HAP-1 (cell line): ENCODE measurements at places on chromosomes 12 and 14.

DNA sequence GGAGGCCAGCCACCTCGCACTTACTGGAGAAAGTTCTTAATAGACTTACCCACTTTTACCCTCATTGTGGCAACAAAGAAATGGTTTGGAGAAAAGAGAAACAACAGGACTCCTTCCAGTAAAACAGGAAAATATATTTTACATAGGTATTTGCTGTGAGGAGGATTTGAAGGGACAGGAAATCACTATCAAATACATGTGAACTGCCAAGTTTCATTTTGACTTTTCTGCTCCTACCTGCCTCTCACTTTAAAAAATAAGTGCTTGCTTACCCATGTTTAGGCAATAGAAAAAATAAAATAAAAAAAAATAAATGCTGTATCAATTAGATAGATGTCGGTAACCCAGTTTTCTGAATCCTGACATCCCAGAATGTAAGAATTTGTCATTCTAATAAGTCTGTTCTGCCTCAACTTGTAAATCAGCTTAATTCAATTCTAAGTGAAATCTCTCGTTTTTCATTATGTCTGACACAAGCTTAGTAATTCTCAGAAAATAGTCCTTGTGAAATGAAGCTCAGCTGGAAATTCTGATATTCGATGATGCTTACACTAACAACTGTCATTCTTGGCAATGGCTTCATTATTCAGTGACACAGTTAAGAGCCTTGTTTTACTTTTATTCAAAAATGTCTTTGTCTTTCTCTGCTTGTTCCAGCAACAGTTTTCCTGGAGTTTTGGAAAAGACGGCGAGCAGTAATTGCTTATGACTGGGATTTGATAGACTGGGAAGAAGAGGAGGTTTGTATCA, 131.3 kb downstream of the SLC5A8 start:
- DNase-seq: no peak

- no peak for DNase-seq
These were observed 17.7 kb downstream of the DTD2 start for GRCh38 chr14:31439561-31439960.

GRCh38 chr12:41162461-41162860, 25.7 kb upstream of the PDZRN4 start:
- DNase-seq: no peak

GRCh38 chr14:23070262-23071129, 13.2 kb upstream of the CDH24 start:
- no peak for DNase-seq

DNA sequence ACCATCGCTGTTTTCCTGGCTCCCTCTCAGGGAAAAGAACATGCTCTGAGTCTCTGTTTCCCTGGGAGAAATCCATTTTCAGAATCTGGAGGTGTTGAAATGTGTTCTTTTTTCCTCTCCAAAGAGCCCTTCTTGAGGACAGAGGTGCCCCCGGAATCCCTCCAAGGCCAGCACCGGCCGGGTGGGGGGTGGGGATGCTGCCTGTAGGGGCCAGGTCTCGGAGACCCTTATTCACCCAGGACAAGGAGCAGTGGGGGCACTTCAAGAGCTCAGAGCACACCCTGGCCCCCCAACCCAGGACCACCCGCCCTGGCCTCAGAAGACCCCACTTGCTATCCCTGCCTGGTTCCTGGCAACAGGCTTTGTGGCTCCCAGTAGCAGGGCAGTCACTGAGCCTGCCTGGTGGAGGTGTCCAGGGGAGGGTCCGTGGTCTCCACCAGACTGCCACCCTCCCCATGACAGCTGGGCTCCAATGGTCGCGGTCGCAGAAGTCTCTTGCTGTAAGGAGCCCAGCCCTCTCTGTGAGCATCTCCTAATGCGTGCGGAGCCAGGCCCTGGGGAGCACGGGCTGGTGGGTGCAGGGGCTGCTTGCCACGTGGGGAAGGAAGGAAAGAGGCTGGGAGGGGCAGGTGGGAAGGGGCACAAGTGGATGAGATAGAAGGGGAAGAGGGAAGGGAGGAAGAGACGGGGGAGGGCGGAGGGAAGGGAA, 13.2 kb upstream of the DIO3 start:
- no peak for DNase-seq

DNA sequence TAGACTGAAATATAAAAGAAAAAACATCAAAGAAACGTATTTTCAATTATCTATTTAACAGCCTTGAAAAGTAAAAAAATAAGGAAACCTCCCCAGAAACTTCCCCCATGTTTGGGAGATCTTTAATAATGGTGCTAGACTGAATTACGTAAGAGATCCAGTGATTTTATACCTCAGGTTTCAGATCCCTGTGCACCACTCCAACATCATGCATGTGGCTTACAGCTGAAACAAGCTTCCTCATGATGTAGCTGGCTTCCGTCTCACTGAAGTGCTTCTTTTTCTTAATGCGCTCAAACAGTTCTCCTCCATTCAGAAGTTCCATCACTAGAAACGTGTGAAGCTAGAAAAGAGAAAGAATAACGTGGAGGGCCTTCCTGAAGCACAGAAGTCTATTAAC, 78.0 kb upstream of the TTC7B start:
- DNase-seq: no peak

DNA sequence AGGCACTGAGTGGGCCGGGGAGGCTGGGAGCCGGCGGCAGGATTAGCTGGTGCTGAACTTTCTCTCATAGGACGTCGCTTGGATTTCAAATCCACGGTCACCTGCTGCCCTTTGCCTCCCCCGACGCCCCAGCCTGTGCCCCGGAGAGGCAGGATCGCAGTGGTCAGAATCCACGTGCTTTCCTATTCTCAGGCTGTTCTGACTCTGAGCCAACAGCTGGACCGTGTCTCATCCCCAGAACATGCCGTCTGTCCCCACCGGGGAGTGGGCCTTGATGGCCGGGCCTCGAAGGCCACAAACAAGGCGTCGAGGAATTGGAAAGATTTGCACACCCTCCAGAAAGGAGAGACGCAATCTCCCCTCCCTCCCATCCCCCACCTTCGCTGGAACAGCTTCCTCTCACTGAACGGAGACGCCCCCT, 18.5 kb upstream of the MLXIP start:
- DNase-seq: no peak

DNA sequence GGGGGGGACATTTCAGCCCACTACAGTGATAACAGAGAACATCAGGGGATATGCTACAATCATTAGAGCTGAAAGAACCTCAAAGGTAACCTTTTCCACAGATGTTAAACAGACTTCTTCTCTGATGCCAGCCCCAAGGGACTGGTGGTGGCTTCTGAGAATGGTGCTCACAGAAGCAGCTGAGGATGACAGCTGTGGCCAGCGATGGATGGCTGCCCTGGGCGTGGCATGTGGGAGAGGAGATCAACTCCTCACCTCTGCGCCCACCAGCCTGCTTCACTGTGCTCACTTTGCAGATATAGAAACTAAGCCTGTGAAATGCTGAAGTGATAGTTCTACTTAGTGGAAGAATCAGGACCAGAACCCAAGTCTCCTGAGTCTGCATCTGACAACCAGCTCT, 33.0 kb downstream of the FOXN3 start:
- DNase-seq: no peak

- DNase-seq: peak; percentile 85
These were observed 103.9 kb upstream of the MYL2 start for GRCh38 chr12:111024205-111024801.

DNA sequence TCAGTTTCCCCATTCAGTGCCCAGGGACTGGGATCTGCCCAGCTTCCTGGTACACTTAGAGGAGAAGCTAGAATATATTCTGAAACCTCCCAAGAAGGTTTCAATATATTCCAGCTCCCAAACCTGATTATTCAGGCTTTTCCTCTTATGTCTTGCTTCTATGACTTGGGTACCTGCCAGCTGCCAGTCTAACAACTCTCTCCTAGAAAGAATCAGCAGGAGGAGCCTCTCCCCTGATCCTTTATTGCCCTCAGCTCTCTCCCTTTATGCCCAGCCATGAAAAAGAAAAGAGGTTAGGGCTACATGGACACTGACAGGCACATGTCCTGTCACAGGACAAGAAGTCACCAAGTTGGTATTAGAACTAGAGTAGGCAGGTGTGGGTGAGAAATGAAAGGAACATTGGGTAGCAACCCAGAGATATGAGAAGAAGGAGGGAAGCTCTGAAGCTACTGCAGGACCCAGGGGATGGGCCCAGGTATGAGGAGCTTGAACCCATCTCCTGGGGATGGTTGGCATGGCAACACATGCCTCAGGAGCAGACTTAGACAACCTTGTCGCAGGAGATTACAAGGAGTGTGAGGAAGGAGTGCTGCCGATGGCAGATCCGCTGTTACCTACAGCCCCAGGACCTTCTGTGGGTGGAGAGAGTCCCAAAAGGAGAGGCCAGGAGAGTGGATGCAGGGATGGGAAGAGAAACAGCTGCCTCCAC, 2.0 kb upstream of the CACNB3 start:
- DNase-seq: no peak

DNA sequence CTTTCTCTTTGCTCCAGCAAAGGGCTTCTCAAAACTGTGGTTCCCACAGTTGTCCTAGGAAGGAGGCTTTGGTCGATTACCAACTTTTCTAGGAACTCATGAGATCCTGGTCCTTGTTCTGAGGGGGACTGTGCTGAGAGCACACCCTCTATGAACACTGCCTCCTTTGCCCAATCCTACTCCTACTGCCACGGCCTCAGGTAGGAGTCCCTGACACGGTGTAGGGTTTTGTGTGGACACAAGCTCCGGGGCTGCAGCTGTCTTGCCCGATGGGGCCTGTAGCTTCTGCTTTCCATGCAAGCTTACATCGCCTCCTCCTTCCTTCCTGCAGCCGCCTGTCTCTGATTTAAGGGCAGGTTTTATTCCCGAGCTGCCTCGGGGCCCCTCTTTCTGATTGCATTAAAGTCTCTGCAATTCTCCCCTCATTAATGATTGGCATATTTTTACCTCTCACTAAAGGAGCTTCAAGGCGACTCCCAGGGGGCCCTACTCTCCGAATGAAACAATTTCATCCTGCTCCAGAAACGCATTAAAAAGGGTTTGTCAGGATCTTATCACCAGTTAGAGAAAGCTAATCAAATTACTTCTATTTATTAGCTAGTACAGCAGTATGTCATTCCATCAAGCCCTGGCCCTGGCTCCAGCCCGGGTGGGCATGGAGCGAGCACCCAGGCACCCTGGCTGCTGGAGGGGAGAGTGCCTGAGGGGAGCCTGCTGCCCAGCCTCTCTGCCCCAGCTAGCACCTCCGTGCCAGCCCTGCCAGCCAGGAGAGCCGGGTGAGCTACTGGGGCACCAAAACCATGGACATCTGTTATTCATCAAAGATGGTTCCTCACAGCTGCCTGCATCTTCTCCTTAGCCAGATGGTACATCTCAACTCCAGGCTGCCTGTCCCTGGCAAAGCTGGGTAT, 38.0 kb upstream of the ESRRB start:
- no peak for DNase-seq

DNA sequence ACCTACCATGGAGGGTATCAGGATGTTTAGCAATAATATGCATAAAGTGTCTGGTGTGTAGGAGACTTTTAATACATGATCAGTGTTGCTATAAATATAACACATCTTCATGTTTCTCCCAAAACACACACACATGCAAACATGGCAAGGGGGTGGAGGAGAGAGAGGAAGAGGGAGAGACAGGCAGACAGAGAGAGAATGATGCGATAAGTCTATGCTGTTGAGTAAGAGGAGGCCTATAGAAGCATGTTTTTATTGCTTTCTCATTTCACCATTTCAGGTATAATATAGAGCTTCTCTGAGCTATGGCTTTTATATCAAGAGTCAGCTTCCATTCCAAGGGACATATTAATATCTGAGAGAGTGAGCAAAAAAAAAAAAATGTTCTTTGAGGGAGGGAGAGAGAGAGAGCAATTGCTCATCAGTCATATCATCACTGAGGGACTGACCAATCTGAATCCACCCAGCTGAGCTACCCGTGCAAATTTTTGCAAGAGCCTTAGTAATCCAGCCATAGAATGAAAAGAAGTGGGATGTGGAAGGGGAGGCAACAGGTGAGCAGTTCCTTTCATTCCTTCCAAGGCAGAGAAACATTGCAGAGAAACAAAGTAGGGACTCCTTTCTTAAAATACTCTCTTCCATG, 54.8 kb upstream of the RASSF8 start:
- no peak for DNase-seq

DNA sequence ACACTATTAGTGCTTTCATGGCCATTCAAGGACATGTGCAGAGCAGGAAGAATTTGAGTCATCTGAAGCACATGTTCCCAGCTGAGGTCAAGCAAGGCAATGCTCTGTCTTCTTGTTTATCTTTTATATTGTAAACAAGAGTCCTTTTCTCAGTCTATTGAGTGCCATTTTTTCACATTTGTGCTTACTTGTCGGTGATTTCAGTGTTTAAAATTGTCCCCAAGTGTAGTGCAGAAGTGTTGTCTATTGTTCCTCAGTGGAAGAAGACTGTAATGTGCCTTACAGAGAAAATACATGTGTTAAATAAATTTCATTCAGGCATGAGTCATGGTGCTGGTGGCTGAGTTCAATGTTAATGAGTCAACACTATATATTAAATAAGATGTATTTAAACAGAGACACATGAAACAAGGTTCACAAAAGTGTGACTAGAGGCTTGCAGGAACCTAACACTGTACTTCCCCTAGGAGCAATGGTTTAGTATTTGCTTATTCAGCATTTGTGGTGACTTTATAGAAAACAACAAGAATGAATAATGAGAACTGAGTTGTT, 391.1 kb downstream of the LRIG3 start:
- no peak for DNase-seq

GRCh38 chr14:21825845-21826244, 152.2 kb upstream of the OR4E1 start:
- no peak for DNase-seq

- DNase-seq: peak; percentile 82
These were observed 510.8 kb downstream of the TMTC2 start for GRCh38 chr12:83197483-83197914.

GRCh38 chr12:30796891-30797371, 42.2 kb upstream of the CAPRIN2 start:
- no peak for DNase-seq

DNA sequence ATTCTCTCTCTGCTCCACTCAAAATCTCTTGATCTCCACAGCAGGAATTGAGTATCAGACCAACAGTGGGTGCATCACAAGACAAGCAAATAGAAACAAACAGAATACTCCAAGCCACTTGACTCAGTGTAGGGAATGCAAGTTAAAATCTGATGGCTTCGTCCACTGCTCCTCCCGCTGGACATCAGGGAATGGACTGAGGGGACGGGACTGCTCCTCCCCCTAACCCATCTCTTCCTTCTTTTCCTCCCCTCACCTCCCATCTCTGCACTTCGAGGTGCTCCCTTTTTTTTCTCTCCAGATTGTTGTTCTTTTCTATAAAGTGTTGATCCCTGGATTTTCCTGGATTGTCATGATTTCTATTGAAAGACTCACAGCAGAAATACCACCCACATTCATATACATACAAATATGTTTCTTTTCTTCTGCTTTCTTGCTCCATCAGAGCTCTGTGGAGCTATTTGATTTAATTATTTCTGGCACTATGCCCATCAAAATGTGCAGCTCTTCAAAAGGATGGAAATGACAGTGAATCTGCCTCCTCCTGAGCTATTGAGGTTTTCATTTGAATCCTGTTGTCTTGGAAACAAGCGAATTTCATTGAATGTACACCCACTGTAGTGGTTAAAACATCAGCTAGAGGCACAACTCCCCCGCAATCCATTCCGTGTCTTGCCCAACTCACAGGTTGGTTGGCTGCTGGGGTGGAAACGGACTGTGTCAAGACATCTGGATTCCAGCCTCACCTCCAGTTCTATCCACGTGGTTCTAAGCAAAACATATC, 199.7 kb downstream of the SPTSSA start:
- peak; percentile 53 for DNase-seq

GRCh38 chr12:94560431-94561221, 89.7 kb downstream of the TMCC3 start:
- DNase-seq: no peak

GRCh38 chr12:93708952-93709351, 31.8 kb downstream of the CRADD start:
- no peak for DNase-seq
